ENCODE measurements at places on chromosomes 1 and 21. TPM values are rescaled to one million over a fixed set of nuclear protein-coding genes. Genes with fewer than 3 reads are reported as not detected.

GRCh38 chr1:228687587-228687986 lies 47.7 kb upstream of the RHOU start:
- DNase-seq: no peak

GRCh38 chr1:43834280-43835081 lies 99.1 kb upstream of the ARTN start:
- no peak for DNase-seq

DNA sequence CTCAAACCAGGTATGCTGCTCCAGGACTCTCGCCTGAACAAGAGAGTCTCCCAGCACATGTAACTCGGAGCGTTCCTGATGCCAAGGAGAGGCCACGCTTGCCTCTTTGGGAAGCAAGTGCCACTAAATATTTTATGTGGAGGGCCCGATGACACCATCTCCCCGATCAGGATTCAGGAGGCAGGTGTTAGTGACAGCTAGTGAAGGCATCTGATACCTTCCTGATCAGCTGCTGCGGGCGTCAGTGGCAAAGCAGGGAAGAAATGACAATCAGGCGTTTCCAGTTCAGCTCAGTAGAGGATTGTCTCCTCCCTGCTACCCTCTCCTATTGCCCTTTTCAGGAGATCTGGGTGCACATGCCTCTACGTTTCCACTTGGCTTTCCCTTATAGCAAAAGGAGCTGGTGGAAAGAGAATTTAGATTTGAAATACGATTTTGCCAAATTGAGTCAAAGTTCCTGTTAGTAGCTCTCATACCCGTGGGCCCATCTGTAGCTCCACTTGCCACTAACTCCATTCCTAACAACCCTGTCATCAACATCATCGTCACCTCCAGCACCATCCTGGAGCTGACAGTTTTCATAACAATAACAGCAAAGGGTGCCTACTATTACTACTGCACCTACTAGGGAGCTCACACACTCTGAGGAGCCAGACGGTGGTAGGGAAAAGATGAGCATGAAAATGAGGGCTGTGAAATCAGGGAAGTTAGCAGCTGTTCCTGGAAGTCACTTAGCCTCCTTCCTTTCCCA lies 21.6 kb downstream of the PLXNA2 start:
- DNase-seq: no peak

GRCh38 chr1:48572646-48573258 lies 100.7 kb upstream of the SPATA6 start:
- peak; percentile 82 for DNase-seq

DNA sequence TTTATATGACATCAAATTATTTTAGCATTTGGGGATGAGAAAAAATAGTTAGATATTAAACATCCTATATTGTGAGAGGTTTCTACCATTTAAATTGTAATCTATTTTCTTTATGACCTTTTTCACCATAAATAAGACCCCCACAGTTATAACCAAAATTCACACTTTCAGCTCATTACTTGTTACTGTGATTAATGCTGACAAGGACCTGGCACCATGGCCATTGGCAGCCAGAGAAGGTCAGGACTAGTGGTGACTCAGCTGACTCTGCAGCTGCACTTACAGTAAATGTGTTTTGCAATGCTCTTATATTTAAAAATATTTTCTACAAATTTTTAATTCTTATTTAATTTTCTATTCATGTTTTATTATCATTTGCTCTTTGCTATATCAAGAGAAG lies 133.3 kb upstream of the C1orf105 start:
- DNase-seq: no peak

Gene BCL2L15
- total RNA-seq: 3.6 TPM

Gene ACKR1
- 8.4 TPM for total RNA-seq

Gene ERICH3
- total RNA-seq: 2.4 TPM

Gene PLD5
- total RNA-seq: 2.4 TPM
